SK-MEL-5 (cell line): ENCODE measurements at places on chromosomes 16 and 17. TPM values are rescaled to one million over a fixed set of nuclear protein-coding genes. Genes with fewer than 3 reads are reported as not detected.

GRCh38 chr17:49316889-49317675 lies 45.0 kb downstream of the ZNF652 start:
- DNase-seq, result no peak

GRCh38 chr17:61496957-61497653 lies 44.9 kb downstream of the TBX4 start:
- no peak for DNase-seq

Gene CSH2
- total RNA-seq, result not detected in 2 replicates

DNA sequence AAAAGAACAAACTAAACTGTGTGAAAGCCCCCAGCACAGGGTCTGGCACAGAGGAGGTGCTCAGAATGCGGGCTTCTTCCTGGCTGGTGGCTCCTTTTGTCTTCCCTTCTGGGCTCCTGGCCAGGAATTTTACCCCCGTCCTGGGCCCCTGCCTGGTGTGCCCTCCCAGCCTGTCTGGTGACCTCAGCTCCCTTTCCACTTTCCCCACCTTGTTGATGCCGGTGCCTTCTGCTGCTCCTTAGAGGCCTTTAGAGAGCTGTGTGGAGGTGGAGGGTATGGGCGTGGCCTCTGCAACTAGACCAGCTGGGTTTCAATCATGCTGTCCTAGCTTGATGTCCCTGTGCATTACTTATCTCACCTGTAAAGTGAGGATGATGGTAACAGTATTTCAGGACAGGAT lies 16.8 kb downstream of the PIRT start:
- DNase-seq, result no peak

- DNase-seq, result peak; percentile 45
These were observed 4.3 kb upstream of the APRT start for GRCh38 chr16:88815901-88816589.

DNA sequence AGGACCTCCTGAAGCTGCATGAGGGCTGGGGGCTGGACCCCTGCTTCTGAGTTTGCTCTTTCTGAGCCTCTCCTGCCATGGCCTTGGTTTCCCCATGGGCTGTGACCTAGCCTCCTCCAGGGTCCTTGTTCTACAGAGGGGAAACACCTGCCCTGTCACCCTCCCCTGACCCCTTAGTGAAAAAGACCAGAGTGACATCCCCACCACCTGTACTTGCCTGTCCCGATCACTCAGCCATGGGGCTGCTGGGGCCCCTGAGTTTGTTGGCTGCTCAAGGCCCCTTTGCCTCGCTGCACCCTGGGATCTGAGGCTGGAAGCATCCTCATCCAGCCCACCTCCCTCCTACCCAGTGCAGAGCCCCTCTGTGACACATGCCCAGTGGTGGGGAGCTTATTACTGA lies 800 bp downstream of the NOD2 start:
- DNase-seq, result no peak

DNA sequence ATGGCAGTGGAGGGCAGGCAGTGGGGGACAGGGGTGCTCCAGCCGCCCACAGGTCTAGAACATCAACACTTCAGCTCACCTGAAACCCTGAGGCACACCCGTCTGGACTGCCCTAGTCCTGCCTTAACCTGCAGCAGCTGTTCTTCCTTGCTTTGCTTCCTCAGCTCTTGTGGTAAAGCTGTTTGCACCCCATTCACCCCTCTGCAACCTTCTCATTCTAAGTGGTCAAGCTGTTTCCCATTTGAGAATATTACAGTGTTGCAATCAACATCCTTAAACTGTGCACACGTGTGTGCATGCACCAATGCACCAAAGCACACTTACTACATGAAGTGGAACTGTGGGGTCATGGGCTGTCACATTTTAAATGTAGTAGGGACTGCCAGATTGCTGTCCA lies 32.4 kb downstream of the SCNN1B start:
- DNase-seq, result no peak

- DNase-seq, result peak; percentile 29
These were observed 31.7 kb downstream of the CRISPLD2 start for GRCh38 chr16:84851192-84852127.

GRCh38 chr17:59695945-59696681 lies 11.1 kb downstream of the PTRH2 start:
- no peak for DNase-seq

DNA sequence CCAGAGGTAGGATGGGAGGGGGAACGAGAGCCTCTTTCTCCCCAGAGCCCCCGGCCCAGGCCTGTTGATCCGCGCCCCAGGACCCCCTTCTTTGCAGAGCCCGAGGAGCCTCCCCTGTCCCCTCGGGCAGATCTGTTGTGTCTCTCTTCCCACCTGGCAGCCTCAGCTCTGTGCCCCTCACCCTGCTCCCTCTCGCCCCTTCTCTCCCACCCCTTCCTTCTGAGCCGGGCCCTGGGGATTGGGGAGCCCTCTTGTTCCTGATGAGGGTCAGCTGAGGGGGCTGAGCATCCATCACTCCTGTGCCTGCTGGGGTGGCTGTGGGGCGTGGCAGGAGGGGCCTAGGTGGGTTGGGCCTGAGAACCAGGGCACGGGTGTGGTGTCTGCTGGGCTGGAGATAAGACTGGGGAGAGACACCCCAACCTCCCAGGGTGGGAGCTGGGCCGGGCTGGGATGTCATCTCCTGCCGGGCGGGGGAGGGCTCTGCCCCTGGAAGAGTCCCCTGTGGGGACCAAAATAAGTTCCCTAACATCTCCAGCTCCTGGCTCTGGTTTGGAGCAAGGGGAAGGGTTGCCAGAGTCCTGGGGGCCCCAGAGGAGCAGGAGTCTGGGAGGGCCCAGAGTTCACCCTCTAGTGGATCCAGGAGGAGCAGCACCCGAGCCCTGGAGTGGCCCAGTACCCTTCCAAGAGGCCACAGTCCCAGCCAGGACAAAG lies 65.4 kb downstream of the MRC2 start:
- peak; percentile 73 for DNase-seq

Gene ZBTB4
- total RNA-seq, result 14.3 and 14.6 TPM in 2 replicates

Gene TMEM11
- total RNA-seq, result 14.0 and 17.1 TPM in 2 replicates

- peak; percentile 52 for DNase-seq
These were observed 8.4 kb downstream of the RARA start for GRCh38 chr17:40317345-40317873.

Gene IL34
- 0.24 and 0.71 TPM in 2 replicates for total RNA-seq

DNA sequence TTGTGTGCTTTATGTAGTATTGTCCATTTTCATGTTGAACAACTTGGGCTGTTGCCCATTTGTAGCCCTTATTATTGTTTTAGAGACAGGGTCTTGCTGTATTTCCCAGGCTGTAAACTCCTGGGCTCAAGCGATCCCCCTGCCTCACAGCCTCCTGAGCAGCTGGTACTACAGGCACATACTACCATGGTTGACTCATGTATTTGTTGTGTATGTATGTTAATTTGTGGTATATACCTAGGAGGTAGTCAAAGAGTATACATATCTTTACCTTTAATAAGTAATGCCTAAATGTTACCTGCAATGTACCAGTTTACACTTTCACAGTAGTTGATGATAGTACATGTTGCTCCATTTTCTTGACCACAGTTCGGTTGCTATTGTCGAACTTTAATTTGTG lies 18.1 kb downstream of the PPM1D start:
- no peak for DNase-seq
